NCI-H1930 (cell line): ENCODE measurements at places on chromosomes 7 and 10.

GRCh38 chr7:135353832-135354231 lies 120.2 kb downstream of the STRA8 start:
- no peak for DNase-seq

DNA sequence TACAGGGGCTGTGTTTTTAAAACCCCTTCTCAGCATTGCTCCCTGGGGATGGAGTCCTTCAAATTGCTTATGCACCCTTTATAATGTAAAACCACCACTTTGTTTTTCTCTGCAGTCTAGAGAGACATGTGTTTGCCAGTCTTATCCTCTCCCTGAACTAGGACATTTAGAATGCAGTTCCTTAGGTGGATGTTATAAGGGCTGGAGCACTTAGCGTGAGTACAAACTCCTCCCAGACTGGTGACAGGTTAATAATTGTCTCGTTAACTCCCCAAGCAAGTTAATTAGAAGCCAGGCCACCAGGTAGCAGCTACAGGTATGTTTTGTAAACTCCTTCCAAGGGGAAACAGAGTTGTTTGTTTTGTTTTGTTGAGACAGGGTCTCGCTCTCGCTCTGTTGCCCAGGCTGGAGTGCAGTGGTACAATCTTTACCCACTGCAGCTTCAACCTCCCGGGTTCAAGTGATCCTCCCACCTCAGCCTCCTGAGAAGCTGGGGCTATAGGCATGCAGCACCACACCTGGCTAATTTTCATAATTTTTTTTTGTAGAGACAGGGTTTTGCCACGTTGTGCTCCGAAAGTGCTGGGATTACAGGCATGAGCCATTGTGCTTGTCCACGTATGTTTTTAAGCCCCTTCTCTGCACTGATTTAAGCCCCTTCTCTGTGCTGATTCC lies 100.2 kb downstream of the FAM107B start:
- no peak for DNase-seq

GRCh38 chr10:63994371-63994770 lies 473.2 kb downstream of the REEP3 start:
- DNase-seq, result no peak

GRCh38 chr7:1706381-1706720 lies 36.3 kb downstream of the ELFN1 start:
- DNase-seq, result no peak

GRCh38 chr10:15877836-15878576 lies 17.7 kb upstream of the MINDY3 start:
- no peak for DNase-seq

GRCh38 chr10:124040451-124041188 lies 52.8 kb downstream of the CHST15 start:
- DNase-seq, result no peak

DNA sequence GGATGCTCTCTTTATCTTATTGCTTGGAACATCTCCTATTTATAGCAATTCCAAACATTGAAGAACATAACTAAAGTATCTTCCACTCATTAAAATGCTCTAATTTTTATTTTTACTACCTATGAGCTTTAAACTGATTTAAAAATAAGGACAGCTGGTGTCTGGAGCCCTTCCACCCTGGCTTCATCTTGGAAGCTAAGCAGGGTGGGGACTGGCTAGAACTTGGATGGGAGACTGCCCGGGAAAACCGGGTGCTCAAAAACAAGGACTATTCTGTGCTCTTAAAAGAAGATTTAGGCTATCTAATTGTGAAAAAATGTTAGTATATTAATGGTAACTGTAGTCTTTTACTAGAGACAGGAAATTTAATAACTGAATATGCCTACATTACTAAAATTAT lies 69.2 kb downstream of the ARMC3 start:
- no peak for DNase-seq

DNA sequence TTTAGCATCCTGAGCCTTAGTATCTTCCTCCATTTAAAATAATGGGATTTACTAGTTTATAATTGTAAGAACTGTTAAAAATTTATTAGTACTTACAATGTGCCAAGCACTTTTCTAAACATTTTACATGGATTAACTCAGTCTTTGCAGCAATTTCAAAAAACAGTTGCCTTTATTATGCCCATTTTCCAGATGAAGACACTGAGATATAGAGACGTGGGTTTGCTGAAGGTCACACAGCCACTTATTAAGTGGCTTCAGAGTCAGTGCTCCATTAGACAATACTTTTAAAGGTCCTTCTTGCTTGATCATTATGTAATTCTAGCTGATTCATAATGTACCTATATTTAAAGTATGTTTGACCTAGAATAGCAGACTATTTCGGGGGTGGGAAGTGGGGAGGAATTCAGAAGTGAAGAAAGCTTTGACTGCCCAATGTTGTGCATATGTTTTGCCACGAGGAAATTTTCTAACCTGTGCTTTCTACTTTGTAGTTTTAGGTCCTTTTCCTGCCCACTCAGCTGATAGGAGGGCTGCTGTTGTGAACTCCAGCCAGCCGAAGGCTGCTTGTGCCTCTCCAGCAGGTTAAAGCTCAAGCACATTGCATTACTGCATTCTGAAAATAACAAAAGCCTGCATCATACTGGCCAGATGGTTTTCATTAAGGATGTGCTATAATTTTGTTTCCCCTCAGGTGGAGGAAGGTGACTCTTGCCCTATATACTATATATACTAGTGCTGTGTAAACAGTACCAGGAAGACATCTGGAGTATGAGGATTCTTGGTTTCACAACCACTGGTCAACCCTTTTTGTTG lies 4.3 kb downstream of the PLEKHA8 start:
- no peak for DNase-seq

GRCh38 chr10:59177836-59178235 lies 1.4 kb downstream of the PHYHIPL start:
- DNase-seq, result no peak

DNA sequence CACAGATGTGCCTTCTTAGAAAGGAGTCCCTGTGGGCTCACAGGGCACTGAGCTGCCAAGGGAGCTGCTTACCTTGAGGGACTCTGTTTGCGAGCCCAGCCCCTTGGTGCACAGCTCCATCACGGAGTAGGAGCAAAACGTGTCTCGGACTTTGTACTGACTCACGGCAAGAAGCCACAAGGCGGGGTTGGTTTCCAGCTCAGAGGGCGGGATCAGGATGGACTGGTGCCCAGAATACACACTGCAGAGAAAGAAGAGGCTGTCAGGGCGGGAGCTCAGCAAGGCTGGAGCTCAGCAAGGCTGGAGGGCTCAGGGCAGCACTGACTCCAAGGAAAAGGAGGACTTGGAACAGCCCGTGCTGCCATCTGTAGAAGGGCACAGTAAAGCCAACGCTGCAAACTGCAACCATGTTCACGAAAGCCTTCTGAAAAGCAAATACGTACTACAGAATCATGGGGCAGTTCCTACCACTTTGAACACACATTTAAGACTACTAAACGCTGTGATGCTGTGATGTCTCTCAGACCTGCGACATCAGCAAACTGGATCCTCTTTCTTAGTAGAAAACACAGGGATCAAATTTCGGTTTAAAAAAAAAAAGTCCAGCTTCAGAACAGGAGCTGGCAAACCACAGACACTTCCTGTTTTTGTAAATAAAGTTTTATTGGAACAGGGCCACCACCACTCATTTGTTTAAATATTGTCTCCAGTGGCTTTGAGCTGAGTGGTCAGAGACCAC lies 194.3 kb downstream of the ZMYND11 start:
- no peak for DNase-seq

DNA sequence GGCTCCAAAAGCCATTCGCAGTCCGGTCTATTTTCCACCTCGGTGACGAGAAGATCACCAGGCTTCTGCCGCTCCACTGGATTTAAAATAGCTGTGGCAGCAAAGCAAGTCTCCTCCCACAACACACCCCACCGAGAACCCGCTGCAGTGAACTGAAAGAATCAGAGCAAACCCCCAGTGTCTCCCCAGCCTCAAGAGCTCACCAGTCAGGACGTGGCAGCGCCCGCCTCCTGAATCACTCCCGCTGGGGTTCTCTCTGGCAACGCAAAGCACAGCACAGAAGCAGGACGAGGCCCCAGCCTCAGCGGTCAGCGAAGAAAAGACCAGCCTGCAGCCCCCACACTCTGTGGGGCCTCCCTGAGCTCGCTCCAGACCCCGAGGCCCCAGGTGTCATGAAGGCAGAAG lies 126.1 kb upstream of the PPP2R2D start:
- no peak for DNase-seq

DNA sequence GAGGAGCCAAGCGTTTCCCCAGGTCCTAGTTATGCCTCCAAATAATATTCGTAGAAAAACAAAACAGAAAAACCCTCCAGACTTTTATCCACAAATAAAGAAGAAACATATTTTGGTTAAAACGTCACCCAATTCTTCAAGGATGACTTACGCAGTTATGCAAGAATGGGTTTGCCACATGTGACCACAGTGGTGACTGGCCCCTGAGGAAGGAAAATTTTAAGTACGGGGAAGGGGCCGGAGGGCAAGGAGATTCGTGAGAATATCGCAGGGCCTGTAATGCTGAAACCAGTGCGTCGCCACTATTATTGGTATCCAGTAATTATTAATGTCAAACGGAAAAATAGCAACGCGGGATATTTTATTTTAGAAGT lies 537 bp upstream of the MRPS24 start:
- no peak for DNase-seq

DNA sequence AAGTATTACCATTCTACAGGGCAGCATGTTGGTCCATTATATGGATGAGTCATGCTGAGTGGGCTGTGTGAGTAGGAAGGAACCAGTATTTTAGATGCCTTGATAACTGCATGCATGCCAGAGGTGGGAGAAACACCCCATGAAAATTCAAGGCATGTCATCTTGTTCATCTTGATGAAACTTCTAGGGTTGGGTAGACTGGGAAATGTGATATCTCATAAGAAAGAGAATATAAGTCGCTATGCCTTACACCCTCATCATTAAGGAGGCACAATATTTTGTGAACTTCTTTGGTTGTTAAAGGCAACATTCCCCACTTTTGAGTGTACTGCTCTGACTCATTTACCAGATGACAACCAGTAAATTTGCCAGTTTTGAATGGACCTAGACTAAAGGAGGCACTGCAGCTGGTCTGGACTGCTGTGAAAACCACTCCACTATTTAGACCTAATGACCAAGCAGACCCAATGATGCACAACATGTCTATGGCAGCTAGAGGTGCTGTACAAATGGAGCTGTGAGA lies 48.0 kb downstream of the ZNF365 start:
- no peak for DNase-seq

DNA sequence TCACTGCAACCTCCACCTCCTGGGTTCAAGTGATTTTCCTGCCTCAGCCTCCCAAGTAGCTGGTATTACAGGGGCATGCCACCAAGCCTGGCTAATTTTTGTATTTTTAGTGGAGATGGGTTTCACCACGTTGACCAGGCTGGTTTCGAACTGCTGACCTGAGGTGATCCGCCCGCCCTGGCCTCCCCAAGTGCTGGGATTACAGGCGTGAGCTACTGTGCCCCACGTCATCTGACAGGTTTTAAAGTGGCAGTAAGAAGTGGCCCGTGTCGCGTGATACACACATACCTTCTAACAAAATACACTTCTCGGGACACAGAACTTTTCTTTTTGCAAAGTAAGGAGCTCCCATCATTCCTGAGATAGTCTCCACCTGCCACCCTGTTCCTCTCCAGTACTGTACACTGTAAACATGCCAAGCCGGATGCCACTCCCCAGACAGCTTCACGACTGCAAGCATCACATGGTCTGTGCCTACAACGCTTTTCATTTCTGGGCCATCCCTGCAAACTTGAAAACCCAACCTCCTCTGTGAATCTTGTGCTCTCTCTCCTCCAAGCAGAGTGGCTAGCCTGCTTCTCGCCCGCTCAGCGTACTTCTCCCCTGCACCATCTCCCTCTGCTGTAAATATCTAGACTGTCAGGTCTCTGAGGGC lies 256.3 kb upstream of the KLF14 start:
- no peak for DNase-seq

DNA sequence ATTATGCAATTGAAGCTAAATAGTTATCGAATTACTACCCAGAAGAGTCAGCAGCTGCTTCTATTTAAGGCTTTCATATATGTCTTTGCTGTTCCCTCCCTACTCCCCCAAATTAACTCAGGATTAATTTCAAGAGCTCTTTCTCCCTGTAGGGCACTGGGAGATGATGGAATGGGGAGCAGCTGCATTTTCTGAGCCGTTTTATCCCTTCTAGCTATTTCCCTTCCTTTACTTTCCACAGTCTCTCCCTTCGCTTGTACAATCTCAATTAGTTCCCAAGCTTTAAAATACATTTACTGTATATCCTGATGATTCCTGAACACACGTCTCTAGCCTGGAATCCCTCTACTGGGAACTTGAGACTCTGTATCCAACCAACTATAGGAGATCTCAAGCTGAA lies 19.8 kb upstream of the TSPAN12 start:
- no peak for DNase-seq

DNA sequence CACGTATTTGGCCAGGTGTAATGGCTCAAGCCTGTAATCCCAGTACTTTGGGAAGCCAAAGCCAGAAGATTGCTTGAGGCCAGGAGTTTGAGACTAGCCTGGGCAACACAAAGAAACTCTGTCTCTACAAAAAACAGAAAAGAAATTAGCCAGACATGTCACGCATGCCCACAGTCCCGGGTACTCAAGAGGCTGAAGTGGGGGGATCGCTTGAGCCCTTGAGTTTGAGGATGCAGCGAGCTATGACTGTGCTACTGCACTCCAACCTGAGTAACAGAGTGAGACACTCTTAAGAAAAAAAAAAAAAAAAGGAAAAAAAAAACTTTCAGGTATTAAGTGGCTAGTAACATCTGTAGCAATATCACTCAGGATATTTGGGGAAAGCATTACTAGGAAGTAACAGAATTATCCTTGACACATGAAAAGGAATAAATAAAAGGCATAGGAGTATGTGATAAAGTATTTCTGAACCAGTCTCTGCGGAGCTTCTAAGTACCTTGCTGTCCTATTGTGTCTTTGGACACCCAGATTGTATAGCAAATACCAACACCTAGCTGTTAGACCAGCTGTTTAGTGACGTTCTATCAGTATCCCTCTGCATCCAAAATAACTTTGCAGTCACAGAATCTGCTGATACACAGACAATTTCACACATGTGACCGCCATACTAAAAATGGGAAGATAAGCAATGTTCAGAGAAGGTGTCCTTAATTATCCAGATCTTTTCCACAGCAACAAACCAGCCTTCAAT lies 74.4 kb downstream of the CYTH3 start:
- DNase-seq, result no peak

DNA sequence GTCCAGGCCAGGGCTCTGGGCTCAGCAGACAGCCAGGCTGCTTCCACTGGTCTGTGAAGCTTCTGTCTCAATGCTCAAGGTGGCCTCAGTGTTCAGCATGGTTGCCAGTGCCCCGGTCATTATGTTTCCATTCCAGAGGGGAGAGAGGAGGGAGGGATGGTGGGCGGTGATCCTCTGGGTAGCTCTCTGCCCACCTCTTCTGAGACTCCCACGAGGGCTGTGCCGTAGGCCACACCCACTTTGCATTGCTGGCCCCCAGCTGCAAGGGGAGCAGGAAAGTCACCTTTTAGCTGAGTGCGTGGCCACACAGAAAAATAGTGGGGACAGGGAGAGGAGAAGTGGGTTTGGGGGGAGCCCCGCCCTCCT lies 42.5 kb downstream of the FOXK1 start:
- DNase-seq, result no peak

GRCh38 chr7:147636553-147636952 lies 954.0 kb upstream of the C7orf33 start:
- no peak for DNase-seq

GRCh38 chr7:65448816-65449504 lies 75.3 kb downstream of the ZNF92 start:
- DNase-seq, result no peak
